NCI-H2227 treated with DMSO at 0.1 percent for 48 hours (cell line): ENCODE measurements at places on chromosomes 6 and 20.

- no peak for DNase-seq
These were observed 37.9 kb downstream of the IPCEF1 start for GRCh38 chr6:154318721-154319120.

- DNase-seq = no peak
These were observed 11.7 kb downstream of the ZBTB46 start for GRCh38 chr20:63819224-63819921.

- DNase-seq = no peak
These were observed 561.2 kb downstream of the HAO1 start for GRCh38 chr20:7378864-7379605.

DNA sequence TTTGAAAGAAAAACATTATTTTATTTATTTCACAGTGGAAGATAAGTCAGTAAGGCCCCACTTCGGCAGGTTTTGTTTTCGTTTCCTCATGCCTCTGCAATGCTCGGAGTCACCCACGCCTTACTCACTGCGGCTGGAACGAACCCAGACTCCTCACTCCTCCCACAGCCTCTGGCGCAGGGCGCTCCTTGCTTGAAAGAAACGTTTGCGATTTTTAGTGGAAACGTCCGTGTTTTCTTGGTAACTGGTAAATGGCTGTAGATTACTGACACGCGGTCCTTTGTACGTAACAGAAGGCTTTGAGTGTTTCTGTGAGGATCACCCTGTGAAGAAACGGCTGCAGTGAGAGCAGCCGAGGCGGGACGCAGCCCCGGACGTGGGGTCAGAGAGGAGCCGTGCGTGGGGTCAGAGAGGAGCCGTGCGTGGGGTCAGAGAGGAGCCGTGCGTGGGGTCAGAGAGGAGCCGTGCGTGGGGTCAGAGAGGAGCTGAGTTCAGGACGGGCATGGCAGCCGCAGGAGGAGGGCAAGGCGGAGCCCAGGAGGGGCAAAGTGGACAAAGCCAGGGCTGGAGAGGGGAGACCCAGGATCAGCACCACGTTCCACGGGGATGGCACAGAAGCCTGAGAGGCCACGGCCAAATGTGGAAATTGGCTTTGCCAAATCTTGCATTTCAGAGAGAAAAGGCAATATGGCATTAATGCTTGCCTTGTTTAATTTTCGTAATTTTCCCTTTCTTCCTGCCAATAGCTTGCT, 198.6 kb upstream of the THBS2 start:
- DNase-seq = peak; percentile 5

- no peak for DNase-seq
These were observed 150.7 kb downstream of the EDN3 start for GRCh38 chr20:59451066-59451630.

GRCh38 chr20:43987531-43987930, 72.9 kb downstream of the TOX2 start:
- DNase-seq = peak; percentile 32
